NCI-H510A treated with DMSO at 0.1 percent for 48 hours (cell line): ENCODE measurements at places on chromosomes 2 and 18.

GRCh38 chr18:72544092-72544886 lies at the start of gene CBLN2:
TSS of gene CBLN2 (minus strand) at chr18:72544342. CDS start at chr18:72542160, 2,182 bp downstream.
- peak; percentile 95 for DNase-seq

DNA sequence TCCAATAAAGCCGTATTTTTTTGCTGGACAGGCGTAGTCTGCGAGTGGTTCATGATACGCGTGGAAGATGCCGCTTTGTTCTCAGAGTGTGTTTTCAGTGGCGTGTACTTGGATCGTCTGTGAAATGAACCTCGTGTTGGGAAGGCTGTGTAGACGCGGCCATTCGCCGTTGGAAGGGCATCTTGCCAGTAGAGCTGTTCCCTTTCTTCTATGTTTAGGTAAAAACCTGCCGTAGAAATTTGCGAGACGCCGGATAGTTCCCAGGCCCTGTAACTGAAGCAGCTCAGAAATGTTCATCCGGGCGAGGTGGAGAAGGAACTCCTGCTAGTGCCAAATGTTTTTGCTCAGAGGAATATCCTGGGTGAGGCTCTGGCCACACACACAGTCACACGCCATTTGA lies 133.6 kb downstream of the NFATC1 start:
- DNase-seq: no peak

DNA sequence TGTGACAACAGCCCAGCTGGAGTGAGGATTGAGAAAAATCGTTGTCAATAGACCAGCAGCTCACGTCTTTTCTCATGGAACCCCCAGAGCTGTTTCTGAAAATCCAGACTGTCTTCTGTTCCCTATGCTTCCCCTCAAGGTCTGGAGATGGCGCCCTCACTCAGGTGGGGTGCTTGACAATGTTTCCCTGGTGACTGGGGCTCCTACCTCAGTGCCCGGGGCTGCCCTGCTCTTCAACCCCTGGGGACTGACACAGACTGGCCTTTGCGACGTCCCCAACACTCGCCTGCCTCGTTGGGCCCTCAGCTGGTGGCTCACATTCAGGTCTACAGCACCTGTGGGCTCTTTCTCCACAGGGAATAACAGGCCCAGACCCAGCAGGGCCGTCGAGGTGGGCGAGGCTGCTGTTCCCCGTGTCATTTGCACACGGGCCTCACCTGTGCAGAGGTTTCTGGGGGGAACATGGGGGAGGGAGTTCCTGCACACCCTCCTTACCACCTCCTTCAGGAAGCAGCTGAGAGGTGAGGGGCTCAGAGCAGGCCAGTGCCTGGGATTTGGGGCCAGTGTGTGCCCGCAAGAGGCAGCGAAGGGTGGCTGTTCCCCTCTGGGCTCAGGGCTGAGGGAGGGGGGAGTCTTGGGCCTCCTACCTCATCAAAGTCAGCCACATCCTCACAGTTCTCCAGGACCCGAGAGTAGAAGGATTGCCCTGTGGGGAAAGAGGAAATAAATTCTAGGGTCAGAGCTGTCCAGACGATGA lies 59.3 kb upstream of the OTOF start:
- no peak for DNase-seq

GRCh38 chr18:51908598-51908944 lies 431.4 kb upstream of the DCC start:
- DNase-seq: no peak

GRCh38 chr2:164388511-164388910 lies 232.8 kb downstream of the GRB14 start:
- no peak for DNase-seq

DNA sequence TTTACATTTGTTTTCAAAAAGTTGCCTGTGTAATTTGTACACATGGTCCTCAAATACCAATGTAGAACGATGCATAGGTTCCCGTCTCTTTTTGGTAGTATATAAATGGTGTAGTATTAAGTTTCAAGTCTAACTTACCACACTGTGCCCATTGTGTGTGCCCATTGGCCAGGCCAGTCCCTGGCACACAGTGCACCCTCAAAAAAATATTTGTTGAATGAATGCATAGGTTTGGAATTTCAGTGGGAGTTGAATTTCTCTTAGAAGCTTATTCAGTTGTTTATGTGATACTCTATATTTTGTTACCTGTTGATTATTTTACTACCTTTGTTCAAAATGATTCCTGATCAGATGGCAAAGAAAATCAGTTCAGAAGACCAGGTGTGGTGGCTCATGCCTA lies 30.1 kb downstream of the IDH1 start:
- no peak for DNase-seq

DNA sequence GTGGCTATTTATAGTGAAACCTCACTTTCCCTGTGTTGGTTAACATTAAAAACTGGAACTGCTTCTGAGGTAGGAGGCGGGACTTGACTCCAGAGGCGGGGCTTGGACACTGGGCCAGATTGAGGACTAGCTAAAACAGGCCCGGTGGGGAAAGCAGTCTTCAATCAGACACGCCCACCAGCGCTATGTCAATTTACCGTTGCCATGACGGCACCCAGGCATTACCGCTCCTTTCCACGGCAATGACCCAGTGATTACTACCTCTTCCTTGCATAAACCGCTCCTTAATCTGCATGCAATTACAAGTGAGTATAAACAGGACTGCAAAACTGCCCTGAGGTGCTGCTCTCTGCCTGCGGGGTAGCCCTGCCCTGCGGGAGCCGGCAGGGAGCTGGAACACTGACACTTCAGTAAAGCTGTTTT lies 35.3 kb downstream of the LRRFIP1 start:
- peak; percentile 87 for DNase-seq

- no peak for DNase-seq
These were observed 3.0 kb upstream of the TTC27 start for GRCh38 chr2:32624812-32625211.

DNA sequence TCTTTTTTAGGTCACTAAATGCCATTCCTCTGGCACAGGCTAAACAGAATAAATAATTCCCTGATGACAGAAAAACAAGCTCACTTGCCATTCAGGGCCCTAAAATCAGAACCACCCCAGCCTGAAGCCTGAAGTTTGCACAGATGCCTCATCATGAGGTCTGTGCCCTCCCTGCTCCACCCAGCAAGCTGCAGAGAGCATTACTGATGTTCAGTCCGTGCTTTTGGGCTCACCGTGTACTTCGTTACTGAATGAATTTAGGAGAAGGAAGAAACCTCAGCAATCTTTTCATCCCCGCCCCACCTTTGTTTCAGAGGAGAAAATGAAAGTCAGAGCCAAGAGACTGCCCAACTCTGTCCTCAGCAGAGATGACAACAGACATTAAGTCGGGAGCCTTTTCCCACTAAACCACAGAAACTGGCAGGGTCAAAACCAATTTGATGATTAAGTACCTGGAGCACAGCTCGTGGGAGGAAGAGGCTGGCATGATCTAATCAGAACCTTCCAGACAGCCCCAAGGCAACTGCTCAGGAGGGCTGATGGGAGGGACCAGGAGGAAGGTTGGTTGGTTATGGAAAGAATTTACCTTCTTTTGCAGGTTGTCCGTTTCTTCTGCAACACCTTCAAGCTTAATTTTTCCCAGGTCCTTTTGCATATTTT lies 122.7 kb downstream of the LAMA1 start:
- no peak for DNase-seq

DNA sequence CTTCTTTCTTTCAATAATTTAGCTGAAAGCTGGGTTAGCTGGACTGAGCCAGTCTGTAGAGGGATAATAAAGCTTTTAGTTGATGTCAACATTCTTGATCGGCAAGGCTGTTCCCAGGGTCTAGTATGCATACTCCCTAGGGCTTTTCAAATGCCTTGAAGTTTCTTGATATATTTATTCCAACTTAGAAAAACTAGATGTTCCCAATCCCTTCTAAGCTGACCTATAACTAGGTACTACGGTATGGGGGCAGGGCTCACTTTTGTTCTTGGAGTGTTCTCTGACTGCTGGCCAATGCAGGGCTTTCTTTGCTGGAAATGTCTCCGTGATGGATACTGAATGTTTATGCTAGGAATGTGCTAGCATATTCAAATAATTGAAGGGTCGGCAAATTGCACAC lies 258.6 kb upstream of the TANK start:
- no peak for DNase-seq

GRCh38 chr2:133265432-133265949 lies 302.8 kb downstream of the NCKAP5 start:
- peak; percentile 48 for DNase-seq

DNA sequence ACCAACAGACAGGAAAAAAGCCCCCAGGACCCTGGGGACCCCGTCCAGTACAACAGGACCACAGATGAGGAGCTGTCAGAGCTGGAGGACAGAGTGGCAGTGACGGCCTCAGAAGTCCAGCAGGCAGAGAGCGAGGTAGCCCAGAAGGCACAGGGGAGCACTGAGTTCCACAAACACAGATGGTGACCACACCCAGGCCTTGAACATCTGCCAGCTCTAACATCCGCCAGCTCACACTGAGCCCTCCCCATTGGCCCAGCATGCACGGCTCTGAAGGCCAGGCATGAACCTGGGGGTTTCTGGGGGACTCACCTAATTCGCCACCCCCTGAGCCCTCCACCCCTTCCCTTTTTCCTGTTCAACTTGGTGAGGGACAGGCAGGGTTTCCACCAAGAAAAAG lies 25.6 kb upstream of the PRLH start:
- DNase-seq: peak; percentile 34

- DNase-seq: peak; percentile 80
These were observed 674 bp downstream of the PTPN4 start for GRCh38 chr2:119760237-119760955.

GRCh38 chr2:6352906-6353515 lies 512.7 kb downstream of the CMPK2 start:
- DNase-seq: no peak

DNA sequence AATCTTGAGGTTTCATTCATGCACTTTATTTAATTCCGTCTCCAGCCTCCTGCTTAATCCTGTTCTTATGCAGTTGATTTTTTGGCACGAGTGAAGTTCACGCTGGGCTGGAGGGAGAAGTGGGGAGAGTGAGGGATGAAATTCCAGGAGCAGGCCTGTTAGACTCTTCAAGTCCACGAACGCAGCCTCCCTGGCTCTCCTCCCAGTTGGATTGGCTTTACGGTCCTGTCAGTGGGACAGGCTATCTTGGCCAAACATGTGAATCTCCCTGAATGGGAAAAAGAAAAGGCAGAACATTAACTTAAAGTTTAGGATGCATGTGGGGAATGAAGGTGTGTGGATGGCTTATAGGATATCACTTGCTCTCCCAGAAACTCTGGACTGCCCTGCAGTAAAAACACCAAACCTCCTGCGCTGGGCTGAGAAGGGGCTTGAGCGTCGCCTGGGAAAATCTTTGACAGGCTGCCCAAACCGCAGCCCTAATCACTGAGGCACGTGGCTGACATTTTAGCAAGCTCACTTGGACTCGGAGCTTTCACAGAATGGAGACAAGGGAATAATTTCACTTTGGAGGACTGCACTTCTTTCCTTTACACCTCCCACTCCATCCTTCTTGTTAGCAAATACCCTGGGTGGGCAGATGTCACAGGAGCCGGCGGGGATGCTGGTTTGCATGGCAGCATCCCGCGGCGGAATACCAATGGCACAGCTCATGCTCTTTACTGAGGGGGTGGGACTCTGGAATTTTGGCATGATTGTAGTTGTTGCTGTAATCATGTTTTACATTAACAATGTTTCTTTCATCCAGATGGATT lies 93.9 kb downstream of the ACKR3 start:
- no peak for DNase-seq

DNA sequence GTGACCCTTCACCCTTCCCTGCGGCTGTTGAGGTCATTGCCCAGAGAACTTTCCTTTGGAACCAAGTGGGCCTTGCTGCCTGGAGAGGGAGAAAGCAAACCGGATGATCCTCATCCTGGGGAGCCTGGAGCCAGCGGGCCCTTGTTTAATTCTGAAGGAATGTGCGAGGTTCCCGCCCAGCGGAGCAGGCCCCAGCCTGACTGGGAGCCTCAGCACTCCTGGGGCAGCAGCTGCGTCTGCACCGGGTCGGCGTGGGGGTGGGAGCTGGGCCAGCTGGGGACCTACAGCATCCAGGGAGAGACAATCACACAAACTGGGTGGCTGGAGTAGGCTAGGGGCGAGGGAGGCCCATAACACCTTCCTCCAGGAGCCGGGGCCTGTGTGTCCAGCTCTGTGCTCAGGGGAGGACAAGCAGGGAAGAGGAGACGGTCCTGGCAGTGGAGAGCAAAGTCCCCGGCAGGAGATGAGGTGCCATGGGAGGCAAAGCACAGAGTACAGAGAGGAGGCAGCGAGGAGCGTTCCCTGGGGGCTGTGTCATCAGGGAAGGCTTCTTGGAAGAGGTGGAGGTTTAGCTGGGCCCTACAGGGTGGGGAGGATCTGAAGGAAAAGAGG lies 61.9 kb upstream of the HAAO start:
- no peak for DNase-seq

- peak; percentile 89 for DNase-seq
These were observed 38.1 kb upstream of the B4GALT6 start for GRCh38 chr18:31722369-31722957.

DNA sequence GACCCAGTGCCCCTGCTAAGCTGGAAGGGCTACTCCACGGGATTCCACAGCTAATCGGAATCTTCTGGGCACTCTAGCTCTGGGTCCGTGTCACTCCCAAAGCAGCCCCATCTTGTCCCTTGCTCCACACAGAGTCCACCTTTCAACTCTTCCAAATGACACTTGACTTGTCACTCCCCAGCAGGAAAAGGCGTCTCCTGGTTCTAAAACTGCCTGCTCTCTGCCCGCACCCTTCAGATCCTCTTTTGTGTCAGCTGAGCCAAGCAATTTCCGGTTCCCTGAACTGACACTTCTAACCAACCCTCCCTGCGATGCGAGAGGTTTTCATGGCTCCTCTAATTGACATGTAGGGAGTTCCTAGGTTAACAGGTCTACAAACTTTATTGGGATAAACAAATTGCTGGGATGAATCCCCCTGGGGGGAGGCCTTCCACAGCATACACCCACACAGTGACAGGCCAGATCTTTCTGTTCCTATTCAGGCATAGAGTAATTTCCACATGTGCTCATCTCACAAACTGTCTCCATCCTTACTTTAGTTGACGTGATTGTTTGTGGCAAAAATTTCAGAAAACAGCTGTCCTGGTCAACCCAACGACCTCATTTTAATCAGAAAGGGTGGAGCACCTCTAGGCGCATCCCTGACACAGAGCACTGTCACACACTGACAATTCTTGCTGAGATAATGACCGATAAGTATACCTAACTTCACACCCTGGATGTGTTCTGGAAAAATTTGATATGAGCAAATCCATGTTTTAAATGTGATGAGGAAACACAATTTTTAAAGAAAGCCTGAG lies 104.9 kb downstream of the RBMS1 start:
- DNase-seq: no peak
